ENCODE measurements at places on chromosomes 1 and 21.

DNA sequence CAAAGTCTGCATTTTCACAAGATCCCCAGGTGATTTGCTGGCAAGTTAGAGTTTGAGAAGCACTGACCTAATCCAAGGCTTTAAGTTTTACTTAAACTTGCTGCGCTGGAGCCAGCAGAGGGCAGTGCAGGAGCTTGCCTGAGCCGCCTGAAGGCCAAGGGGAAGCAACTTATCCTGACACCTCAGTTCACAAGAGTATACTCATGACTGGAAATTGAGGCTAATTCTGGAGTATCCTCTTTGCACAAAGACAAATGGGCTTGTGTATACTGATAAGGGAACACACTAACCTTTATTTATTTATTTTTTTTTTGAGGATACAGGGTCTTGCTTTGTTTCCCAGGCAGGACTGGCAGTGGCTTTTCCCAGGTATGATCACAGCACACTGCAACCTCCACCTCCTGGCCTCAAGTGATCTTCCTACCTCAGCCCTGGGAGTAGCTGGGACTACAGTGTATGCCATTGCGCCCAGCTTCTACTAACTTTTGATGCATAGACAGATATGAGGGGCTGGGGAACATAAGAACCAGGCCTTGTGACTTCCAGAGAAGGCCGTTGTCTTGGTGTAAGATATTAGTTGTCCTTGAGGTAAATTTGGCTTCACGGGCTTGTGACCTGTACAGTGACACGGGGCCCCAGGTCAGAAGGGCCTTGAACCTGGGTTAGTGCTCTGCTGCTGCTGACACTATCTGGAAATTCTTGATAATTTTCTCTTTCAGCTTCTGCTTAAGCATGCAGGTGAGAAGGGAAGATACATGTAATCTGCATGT is 29.0 kb upstream of the SLAMF1 start:
- DNase-seq: peak; percentile 84

DNA sequence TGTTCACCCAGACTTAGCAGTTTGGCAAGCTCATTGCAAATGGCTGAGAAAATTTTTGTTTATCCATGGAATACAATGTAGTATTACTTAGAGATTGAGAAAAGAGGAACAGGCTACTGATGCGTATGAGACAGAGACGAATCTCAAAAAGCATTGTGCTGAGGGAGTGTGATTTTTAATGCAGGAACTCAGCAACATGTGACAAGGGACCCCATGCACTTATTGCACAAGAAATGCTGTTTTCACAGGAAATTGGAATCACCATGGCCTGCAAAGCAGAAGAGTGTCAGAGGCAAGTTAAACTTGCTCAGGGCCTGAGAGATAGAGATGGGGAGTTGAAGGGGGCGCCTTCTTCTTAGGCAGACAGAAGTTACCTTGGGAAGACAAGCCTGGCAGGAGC is 32.6 kb upstream of the TLR5 start:
- DNase-seq: no peak

DNA sequence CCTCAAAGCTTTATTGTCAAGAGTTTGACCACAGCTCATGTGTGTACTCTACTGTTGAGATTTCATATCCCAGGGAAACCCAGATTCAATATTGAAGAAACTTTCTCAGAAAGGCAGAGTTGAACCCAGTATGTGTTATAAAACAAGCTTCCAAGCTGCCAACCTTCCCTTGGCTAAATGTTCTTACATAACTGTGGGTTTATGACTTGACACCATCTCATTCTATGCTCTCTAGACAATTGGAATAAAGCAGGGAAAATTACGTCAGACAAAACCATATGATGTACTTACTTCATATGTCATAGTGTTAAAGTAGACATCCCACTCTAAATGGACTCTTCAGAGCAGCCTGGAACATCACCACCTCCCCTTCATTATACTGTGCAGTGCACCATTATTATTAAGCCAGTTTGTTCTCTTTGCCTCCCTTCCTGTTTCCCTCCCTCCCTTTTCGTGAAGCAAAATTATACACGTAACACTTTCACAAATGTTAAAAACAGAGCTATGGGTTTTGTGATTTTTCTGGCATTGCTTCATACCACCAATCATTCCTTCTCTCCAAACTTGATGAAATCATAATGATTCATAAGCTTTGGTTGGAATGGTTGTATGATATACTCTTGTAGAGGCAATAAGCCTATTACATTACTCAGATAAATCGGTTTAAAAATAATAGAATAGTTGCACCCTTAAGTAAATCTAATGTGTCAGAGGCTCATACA is 507.2 kb downstream of the LTN1 start:
- DNase-seq: no peak

- no peak for DNase-seq
Observed at GRCh38 chr1:2200308-2200943, 5.9 kb upstream of the FAAP20 start.

DNA sequence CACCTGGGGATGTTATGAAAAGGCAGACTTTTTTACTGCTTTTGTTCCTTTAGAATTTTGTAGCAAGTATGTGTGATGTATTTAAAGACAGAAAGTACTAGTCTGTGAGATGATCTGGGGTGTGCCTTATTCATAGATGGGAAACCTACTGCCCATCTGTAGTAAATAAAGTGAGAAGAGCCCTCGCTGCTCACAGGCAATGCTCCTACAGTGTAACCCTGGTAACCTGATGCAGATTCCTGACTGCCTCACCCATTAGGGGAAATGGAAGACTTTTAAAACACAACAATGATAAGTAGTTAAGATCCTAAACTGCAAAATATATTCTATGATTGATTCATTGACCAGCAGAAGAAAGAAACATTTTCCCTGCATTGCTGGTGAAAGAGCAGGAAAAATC is 19.4 kb upstream of the TMEM201 start:
- no peak for DNase-seq

DNA sequence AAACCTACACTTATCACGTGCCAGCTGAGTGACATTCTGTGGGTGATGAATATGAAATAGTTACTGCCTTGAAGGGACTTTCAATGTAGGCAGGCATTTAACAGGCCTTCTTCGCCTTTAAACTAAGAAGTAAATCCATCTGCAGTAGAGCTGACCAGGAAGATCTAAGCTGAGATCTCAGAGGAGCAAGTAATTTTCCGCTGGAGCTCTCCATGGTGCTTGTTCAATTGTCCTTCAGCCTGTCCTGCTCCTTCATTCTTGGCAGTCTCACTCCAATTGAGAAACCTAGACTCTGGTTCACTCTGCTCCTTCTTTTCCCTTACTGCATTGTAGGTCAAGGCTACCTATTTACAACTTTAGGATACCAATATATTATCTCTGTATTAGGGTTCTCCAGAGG is 183.5 kb downstream of the HMCN1 start:
- DNase-seq: no peak

DNA sequence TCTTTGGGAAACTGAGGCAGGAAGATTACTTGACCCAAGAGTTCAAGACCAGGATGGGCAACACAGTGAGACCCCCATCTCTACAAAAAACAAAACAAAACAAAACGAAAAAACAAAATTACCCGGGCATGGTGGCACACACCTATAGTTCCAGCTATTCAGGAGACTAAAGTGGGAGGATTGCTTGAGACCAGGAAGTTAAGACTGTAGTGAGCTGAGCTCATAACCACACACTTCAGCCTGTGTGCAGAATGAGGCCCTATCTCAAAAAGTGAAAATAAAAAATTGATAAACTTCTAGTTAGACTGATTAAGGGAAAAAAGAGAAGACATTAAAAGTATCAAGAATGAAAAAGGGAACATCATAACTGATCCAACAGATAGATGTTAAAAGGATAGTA is 154.0 kb downstream of the RHOU start:
- peak; percentile 37 for DNase-seq

DNA sequence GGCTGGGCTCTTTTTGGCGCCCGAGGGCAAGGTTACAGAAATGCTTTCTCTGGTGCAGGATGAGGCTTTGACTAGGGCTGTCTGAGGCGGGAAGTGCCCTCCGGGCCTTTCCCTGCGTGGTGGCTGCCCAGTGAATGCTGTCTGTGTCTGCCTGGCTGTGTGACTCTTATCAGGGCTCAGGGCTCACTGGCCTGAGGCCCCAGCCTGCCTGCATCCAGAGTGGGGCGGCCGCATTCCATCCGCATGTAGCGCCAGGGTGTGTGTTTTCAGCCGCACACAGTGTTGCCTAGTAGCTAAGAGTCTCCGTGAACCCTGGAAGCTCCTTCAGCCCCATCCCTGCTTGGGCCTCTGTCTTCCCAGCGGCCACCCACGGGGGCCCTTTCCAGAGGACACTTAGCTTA is 59.1 kb downstream of the FAAP20 start:
- no peak for DNase-seq

GRCh38 chr1:182185136-182185535 is 123.6 kb upstream of the ZNF648 start:
- no peak for DNase-seq

- DNase-seq: no peak
Observed at GRCh38 chr1:10160907-10161490, 49.4 kb upstream of the KIF1B start.

DNA sequence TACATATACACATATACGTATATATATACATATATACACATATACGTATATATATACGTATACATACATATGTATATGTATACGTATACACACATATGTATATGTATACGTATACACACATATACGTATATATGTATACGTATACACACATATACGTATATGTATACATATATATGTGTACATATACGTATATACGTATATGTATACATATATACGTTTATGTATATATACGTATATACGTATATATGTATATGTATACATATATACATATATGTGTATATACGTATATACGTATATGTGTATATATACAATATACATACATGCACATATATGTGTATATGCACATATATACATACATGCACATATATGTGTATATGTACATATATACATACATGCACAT is 396.2 kb upstream of the DUSP10 start:
- peak; percentile 28 for DNase-seq

- no peak for DNase-seq
Observed at GRCh38 chr1:21825393-21825792, 13.3 kb downstream of the LDLRAD2 start.

- no peak for DNase-seq
Observed at GRCh38 chr1:110239441-110240430, 29.6 kb downstream of the KCNC4 start.

- DNase-seq: no peak
Observed at GRCh38 chr1:192979542-192979941, 79.6 kb downstream of the UCHL5 start.

DNA sequence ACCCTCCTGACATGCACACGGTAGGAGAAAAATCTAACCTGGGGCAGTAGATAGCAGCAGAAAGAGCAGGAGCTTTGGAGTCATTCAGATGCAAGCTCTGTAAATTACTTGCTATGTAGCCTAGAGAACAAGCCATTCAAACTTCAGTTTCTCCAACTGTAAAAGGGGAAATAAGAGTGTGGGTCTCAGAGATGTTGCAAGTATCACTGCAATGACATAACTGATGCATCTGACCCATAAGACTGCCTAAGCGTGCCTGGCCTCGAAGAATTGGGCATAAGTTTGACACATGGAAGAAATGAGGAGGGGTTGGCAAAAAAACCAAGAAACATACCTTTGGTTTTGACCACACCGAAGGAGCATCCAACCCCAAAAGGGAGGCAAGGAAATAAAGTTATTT is 5.2 kb downstream of the AK2 start:
- DNase-seq: no peak

DNA sequence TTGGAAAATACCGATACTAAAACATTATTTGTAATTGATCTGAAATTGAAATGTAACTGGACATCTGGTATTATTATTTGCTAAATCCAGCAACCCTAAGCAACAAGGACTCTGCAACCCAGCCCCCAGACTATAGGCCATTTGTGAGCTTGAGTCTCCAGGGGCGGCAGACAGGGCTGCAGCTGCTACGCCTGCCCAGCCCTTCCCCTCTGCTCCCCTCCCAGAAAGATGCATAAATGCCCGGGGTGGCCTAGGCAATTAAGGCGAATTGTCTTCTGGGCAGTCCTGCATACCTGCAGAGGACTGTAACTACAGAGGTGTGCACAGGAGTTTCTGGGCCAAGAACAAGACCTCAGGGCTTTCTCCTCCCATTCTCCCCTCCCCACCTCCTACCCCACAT is 41.2 kb upstream of the LBR start:
- no peak for DNase-seq

GRCh38 chr1:29655945-29656850 is 419.9 kb downstream of the PTPRU start:
- DNase-seq: no peak

- peak; percentile 60 for DNase-seq
Observed at GRCh38 chr1:21818656-21819055, 6.6 kb downstream of the LDLRAD2 start.

- DNase-seq: no peak
Observed at GRCh38 chr1:77139389-77139788, 79.8 kb downstream of the PIGK start.

- DNase-seq: no peak
Observed at GRCh38 chr1:228097333-228098081, 5.6 kb downstream of the C1orf35 start.

DNA sequence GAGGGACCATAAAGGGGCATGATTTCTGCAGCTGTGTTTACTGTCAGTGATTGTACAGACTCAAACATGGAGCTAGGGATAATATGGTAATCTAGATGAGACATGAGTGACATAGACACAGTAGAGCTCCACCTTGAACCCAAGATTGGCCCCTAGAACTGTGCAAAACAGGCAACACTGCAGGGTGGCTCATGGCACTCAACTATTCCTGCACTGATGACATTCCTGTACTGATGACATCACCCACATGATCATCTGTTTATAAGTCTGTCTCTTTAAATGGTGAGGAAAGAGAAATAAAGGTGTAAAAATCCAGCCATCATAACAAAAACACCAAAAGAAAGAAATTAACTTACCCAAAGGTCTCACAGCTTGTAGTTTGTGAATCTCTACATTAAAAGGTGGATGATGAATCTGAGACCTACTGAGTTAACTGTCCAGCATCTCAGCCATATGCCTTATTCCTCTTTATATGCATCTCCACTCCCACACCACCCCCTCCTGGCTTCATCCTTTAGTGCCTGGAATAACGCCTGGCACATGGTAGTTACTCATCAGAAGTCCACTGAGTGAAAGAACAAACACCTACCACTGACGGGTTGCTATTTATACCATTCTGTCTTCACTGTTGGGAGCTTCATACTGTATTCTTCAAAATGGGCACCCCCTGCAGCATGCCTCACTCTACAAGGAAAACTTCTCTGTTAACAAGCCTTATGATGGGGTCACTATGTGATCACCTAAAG is at the start of gene LRRC53:
TSS of gene LRRC53 (minus strand) at position 442 of the 746 bp plus-strand sequence. CDS start 29,262 bp downstream, outside the sequence.
- DNase-seq: peak; percentile 43

GRCh38 chr1:8831340-8831739 is 13.9 kb upstream of the RERE start:
- peak; percentile 37 for DNase-seq

DNA sequence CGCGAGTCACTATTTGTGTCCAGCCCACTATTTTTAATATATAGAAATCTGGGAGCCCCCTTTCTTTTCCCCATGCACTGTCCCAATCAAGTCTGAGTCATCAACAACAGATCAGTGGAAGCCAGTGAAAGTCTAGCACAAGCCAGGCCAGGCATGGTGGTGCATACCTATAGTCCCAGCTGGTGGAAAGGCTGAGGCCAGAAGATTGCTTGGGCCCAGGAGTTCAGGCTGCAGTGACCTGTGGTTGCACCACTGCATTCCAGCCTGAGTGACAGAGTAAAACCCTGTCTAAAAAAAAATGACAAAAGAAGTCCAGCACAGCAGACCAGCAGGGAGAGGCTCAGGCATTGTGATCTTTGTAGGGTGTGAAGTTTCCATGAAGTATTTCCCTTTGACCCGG is 9.0 kb upstream of the RPL5 start:
- no peak for DNase-seq
